ENCODE measurements at places on chromosomes 4 and X.

GRCh38 chr4:185779517-185779916 is 32.5 kb downstream of the SORBS2 start:
- no peak for DNase-seq

GRCh38 chrX:17859609-17860178 is 1.4 kb downstream of the RAI2 start:
- no peak for DNase-seq

DNA sequence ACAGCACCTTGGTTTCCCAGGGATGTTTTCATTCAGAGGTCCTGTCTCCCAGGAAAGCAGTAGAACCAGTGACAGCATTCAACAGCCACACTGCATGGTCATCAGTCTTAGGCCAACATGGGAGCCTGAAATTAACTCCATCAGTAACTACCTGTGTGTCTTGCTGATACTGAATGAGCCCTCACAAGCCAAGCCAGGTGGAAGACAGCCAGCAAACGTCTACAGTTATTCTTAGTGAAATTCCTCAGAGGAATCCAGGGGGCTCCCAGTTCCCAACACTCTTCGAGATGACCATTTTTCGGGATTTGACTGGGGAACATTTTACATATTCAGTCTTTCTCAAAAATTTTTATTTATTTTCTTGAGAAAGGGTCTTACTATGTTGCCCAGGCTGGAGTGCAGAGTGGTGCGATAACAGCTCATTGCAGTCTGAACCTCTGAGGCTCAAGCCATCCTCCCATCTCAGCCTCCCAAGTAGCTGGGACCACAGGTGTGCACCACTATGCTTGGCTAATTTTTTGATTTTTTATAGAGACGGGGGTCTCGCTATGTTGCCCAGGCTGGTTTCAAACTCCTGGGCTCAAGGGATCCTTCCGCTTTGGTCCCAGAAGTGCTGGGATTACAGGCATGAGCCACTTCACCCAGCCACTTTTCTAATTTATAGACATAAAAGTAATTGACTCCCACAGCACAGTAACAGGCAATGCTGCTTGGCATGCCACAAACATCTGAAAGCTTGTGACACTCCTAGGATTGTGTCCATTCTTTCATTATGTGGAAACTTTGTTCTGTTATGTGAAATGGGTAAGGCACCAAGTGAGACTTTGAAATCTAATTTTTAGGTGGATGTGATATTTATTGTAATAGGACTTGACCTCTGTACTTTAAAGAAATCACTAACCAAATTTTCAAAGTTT is 116.9 kb downstream of the SOWAHB start:
- DNase-seq = no peak

- DNase-seq = no peak
Observed at GRCh38 chr4:66567551-66567950, 897.3 kb upstream of the EPHA5 start.

DNA sequence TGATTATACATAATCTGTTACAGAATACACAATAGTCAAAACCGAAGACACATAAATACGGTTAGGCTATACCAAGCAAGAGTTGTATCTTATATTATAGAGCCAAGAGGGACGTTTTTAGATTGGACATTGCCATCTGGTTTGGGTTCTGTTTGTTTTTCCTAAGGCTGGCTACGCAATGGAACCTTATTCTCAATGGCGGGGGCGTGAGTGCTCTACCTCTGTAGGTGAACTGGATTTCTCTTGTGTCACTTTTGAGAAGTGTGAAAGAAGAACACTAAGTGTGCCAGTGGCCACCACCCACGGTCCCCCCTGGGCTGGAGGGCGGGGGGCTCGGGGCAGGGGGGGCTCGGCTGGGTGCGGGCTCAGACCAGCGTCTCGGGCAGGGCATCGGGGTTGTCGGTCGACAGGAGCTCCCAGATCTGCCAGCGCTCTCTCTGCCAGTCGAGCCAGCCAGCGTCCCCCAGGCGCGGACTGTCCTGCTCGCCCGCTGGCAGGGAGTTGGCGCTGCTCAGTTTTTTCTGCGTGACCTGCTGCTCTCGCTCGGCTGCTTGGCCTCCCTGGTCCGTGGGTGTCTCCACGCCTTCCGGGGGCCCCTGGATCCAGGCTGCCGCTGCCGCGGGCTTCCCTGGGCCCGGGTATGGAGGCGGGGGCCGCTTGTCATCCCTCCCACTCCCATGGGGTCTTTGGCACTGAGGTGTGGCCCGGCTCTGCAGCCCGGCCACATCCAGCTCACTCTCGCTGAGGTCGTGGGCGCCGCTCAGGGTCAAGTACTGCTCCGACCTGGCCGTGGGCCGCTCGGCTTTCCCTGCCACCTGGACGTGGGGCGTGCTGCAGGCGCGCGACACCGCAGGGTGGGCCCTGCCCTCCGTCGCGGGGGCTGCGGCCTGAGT is 27.6 kb downstream of the HCCS start:
- DNase-seq = no peak

DNA sequence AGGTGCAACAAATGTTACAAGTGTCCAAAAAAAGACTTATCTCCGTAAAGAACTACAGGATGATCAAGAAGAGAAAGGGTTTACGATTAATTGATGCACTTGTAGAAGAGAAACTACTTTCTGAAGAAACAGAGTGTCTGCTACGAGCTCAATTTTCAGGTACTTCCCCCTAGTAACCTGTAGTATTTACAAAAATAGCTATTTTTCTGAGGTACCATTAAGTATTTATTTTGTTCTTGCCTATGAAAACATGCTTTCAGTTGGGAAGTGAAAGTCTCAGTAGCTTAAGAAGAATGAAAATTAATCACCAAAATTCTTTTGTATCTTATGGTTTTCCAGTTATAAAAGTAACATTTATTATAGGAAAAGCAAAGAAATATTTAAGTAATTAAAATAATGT is 5.9 kb downstream of the THAP9 start:
- no peak for DNase-seq

DNA sequence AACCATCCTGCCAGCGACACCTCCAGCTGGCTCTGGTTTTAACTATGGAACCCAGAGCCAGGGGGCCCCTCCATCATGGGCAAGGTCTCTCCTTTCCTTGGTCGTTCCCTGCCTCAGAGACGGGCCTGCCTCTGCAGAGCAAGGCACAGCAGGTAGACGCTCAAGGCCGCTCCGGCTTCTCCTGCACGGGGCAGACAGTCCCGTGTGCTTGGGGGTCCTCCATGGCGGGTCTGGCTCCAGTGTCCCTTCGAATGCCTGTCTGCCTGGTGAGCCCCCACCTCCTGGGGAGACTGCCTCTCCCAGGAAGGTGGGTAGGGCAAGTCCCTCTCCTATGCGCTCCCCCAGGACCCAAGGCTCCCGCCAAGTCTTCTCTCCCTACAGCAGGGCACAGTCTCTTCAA is 71.5 kb downstream of the ACOX3 start:
- DNase-seq = no peak

DNA sequence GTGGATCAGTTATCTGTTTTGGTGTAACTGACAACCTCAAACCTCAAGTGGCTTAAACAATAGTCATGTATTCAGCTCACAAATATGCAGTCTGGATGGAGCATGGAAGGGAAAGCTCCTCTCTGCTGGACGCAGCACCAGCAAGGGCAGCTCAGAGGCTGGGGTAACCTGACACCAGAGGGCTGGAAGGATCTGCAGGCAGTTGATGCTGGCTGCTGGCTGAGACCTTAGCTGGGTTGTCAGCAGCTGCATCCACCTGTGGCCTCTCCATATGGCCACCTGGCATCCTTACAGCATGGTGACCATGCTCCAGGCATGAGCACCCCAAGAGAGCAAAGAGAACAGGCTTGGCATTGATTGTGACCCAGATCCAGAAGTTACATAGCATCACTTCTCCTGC is 46.7 kb downstream of the ENPP6 start:
- DNase-seq = no peak

- no peak for DNase-seq
Observed at GRCh38 chr4:164779080-164779479, 25.1 kb downstream of the SMIM31 start.

GRCh38 chr4:101801958-101802357 is 11.4 kb downstream of the BANK1 start:
- DNase-seq = no peak

- no peak for DNase-seq
Observed at GRCh38 chrX:45347877-45348276, 147.2 kb upstream of the DIPK2B start.

DNA sequence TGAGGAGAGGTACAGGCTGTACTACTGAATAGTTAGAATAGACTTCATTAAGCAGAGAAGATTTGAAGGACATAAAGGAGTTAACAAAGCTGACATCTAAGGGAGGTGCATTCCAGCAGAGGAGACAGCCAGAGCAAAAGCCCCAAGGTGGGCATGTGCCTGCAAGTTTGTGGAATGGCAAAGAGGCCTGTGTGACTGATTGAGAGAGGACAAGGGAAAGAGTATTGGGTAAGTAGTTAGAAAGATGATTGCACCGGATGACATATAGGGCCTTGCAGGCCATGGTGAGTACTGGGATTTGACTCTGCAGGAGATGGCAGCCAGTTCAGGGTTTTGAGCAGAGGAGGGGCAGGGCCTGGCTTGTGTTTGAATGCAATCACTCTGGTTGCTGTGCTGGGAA is 55.9 kb downstream of the FMR1NB start:
- no peak for DNase-seq

GRCh38 chrX:41677183-41678060 is 11.4 kb upstream of the GPR34 start:
- DNase-seq = no peak

- no peak for DNase-seq
Observed at GRCh38 chr4:70660106-70660505, 6.2 kb downstream of the JCHAIN start.
